ENCODE measurements at places on chromosomes 4 and X.

GRCh38 chr4:6336166-6336565 is 66.5 kb downstream of the WFS1 start:
- no peak for DNase-seq
- H3K4me1 ChIP-seq = no peaks in the 10 kb centered on the region
- no peak overlapping the region for H3K4me3 ChIP-seq
- H3K27me3 ChIP-seq = peaks cover 10% of the 10 kb centered on the region

- H3K27me3 ChIP-seq = no peaks in the 10 kb centered on the region
- no peak overlapping the region for H3K27ac ChIP-seq
- H3K36me3 ChIP-seq = no peaks in the 10 kb centered on the region
- H3K4me3 ChIP-seq = no peak overlapping the region
Measured at GRCh38 chrX:153635788-153636668, 11.0 kb upstream of the DUSP9 start.

DNA sequence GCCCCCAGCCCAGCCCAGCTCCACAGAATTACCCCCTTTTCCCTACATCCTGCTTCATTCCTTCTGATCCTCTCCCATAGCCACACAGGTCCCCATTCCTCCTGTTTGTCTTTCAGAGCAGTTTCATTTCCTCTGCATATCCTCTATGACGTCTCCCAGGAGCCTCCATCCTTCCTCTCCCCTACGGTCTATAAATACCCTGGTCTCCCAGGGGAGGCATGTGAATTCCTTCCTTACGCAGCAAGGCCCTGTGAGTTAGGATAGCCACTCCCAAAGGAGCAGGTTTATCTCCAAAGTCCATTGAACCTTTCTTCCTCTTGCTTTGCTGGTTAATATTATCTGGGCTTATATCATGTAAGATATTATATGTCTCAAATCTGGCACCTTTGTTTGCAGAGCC is 8.4 kb upstream of the APLN start:
- H3K27me3 ChIP-seq = no peaks in the 10 kb centered on the region
- H3K27ac ChIP-seq = no peak overlapping the region
- DNase-seq = no peak
- H3K36me3 ChIP-seq = no peaks in the 10 kb centered on the region

DNA sequence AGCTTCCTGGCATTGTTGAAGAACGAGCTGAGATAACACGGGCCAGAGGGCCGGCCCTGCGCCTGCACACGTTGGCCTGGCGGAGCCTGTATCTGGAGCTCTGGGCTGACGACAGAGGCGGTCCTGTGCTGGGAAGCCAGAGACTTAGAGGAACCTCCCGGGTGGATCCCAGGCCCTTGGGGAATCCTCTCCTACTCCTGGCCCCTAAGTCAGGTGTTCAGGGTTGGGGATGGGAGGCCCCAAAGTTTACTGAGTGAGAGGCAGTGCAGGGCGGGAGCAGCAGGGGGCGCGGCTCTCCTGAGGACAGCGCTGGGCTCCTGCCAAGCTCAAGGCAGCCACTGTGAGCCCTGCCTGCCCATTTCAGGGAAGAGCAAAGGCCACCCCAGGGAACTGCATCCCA is 2.5 kb upstream of the HTRA3 start:
- no peaks in the 10 kb centered on the region for H3K27me3 ChIP-seq
- no peaks in the 10 kb centered on the region for H3K4me1 ChIP-seq
- peak; percentile 15 for DNase-seq

DNA sequence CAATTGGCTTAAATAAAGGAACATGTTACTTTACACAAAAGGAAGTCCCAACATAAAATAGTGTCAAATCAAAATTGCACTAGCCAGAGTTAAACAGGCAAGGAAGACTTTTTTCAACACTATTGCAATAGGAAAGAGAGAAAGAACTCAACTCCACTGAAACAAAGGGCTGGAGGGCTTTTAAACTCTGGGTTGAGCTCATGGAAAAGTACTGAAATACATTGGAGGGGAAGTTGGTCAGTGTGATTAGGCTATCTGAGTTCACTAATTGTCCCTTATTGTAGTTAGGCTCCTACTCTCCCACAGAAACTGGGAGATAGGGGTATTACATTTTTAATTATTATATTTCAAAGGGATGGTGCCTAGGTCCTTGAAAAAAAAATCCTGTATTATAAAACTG is 491.2 kb upstream of the LCORL start:
- no peak for DNase-seq
- no peaks in the 10 kb centered on the region for H3K27me3 ChIP-seq

DNA sequence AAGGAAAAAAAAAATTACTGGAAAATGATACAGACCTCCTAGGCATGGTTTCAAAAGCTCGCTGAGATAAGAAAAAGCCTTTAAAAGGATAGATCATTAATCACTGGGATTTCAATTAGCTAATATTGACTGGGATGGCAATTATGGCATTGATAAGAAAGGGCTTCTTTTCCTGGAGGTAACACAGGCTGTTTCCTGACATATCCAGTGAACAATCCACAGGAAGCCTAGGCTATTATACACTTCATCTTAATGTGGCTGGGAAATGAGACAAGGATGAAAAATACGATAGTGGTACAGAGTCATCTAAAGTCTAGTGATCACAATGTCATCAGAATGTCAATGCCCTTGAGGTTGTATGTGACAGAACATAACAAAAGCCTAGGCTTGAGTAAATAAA is 1579.3 kb downstream of the C4orf33 start:
- no peaks in the 10 kb centered on the region for H3K4me1 ChIP-seq
- no peak for DNase-seq
- no peaks in the 10 kb centered on the region for H3K36me3 ChIP-seq

- no peaks in the 10 kb centered on the region for H3K36me3 ChIP-seq
- DNase-seq = no peak
Measured at GRCh38 chr4:168881781-168882420, 128.2 kb downstream of the CBR4 start.

DNA sequence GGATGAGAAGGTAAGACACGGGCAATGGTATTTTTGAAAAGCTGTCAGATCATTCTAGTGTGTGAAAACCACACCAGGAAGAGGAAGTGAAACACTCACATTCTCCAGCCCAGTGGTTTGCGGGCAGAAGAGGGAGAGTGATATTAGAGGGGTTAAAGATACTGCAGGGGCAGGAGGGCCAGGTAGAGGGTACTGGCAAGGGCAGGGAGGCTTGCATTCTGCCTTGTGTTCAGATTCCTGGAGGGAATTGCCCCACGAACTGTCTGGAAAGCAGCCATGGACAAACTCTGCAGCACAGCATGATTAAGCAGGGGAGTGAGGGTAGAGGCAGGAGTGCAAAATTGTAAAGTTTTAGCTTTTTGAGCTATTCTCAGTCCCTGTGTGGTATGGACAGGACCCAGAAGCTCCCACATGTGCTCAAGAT is 30.9 kb downstream of the NIPAL1 start:
- H3K4me1 ChIP-seq = peaks cover 11% of the 10 kb centered on the region
- H3K27ac ChIP-seq = no peak overlapping the region
- no peaks in the 10 kb centered on the region for H3K36me3 ChIP-seq
- peaks cover 12% of the 10 kb centered on the region for H3K27me3 ChIP-seq

GRCh38 chr4:155734951-155735350 is 23.9 kb upstream of the GUCY1B1 start:
- no peak overlapping the region for H3K27ac ChIP-seq
- no peaks in the 10 kb centered on the region for H3K4me1 ChIP-seq

DNA sequence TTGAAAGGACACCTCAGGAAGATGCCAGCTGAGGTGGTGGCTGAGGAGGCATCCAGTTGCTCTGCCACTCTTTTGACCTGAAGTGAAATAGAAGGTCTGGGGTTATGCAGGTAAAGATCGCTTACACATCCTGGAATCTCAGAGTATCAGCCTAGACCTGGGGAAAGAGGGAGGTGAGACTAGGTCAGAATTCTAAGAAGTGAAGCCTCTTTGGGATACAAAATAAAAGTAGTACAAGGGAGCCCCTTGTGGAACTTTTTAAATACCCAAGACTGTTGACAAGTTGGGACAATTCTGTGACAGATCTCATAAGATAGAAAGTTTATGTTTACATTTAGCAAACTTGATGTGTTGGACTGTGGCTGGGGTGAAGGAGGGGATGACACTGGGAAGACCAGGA is 263.1 kb downstream of the SPRY1 start:
- H3K27ac ChIP-seq = no peak overlapping the region
- DNase-seq = no peak
- H3K4me1 ChIP-seq = no peaks in the 10 kb centered on the region
- no peaks in the 10 kb centered on the region for H3K27me3 ChIP-seq
- H3K36me3 ChIP-seq = no peaks in the 10 kb centered on the region

GRCh38 chr4:189090174-189090814 is 850.4 kb upstream of the FRG1 start:
- H3K27ac ChIP-seq = no peak overlapping the region
- H3K27me3 ChIP-seq = no peaks in the 10 kb centered on the region
- DNase-seq = no peak
- H3K36me3 ChIP-seq = no peaks in the 10 kb centered on the region

DNA sequence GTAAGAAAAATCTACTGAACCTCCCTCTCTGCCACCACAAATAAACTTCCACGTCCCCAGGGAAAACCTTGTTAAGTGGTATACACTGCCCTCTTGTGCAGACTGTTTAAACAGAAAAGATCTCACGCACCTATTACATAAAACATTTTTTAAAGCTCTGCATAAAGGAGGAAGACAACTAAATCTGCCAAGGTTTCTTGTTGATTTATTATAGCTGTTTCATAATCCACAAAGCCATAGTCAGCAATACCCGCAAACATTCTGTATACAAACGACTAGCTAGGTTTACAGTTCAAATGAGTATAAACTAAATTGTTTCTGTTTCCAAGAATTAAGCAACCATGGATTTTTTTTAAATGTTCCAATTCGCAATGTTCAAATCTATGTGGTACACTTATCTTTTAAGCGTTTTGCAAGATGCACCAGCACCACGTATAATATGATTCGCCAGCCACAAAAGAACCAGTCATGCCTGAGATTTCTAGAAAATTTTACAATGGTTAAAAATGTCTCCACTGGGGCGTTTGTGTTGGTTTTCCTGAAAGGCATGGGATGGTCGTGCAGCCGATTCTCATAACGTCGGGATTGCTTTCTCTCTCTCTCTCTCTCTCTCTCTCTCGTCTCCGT is 164.6 kb downstream of the PRKX start:
- H3K27me3 ChIP-seq = no peaks in the 10 kb centered on the region
- no peak for DNase-seq
- no peak overlapping the region for H3K4me3 ChIP-seq
- H3K27ac ChIP-seq = no peak overlapping the region

DNA sequence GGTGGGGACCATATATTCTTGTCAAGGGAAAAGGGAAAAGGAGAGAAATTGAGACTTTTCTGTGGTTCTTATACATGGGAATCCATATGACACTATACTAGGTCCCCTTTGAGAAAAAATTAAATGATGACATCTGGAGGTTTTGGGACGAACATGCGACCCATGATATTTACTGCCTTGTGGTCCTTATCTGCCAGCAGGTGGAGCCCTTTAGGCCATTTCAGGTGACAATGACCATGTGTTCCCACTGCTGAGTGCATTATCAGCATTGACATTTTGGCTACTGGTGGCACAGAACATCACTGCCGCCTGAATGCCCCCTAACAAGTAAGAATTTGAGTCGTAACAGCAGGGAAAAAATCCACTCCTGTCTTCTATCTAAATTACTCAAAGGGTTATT is 843.4 kb downstream of the FSTL5 start:
- H3K4me3 ChIP-seq = no peak overlapping the region
- no peaks in the 10 kb centered on the region for H3K27me3 ChIP-seq
- H3K36me3 ChIP-seq = no peaks in the 10 kb centered on the region
- no peak overlapping the region for H3K27ac ChIP-seq

DNA sequence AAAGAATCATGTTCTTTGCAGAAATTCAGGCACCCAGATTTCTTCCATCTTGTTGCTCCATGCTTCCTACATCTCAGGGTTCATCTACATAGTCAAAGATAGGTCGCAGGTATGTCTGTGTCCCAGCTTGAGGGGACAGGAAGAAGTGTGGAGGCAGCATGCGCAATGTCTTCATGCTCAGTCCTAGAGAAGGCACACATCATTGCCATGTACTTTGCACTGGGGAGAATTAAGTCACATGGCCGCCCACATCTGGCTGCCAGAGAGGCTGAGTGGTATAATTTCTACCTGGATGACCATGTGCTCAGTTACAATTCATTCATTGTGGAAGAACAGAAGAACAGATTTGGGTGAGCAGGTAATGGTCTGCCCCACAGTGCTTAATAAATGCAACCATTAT is 54.1 kb downstream of the GAB1 start:
- DNase-seq = no peak
- H3K4me3 ChIP-seq = no peak overlapping the region
- no peaks in the 10 kb centered on the region for H3K27me3 ChIP-seq
- H3K36me3 ChIP-seq = no peaks in the 10 kb centered on the region
- H3K4me1 ChIP-seq = no peaks in the 10 kb centered on the region

- H3K4me3 ChIP-seq = no peak overlapping the region
- H3K27me3 ChIP-seq = no peaks in the 10 kb centered on the region
- no peaks in the 10 kb centered on the region for H3K36me3 ChIP-seq
Measured at GRCh38 chrX:124249345-124249744, 83.1 kb upstream of the TEX13D start.

DNA sequence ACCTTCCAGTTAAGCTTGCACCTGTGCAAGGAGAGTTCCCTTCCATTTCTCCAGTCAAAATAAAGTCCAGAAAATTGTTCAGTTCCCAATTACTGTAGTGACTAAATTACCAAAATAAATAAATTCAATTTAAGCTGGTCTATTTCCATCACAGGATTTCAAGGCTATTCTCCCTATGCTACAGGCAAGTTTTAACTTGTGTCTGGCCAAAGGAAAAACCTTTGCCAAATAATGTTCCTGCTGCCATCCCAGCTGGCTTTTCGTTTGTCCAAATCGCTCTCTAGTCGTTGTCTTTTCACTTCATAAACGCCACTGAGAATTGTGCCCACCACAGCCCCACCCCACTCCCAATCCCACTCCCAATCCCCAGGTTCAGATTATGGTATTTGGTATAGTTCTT is 2.4 kb downstream of the KCTD8 start:
- no peaks in the 10 kb centered on the region for H3K4me1 ChIP-seq
- H3K27ac ChIP-seq = no peak overlapping the region
- H3K4me3 ChIP-seq = no peak overlapping the region
- H3K27me3 ChIP-seq = no peaks in the 10 kb centered on the region
- no peak for DNase-seq

GRCh38 chr4:1533501-1534064 is 127.3 kb upstream of the NKX1-1 start:
- no peak for DNase-seq
- peaks cover 14% of the 10 kb centered on the region for H3K27me3 ChIP-seq
- H3K4me3 ChIP-seq = no peak overlapping the region
- no peak overlapping the region for H3K27ac ChIP-seq

GRCh38 chr4:76772498-76773106 is 125.3 kb downstream of the SOWAHB start:
- H3K4me1 ChIP-seq = no peaks in the 10 kb centered on the region
- H3K27me3 ChIP-seq = no peaks in the 10 kb centered on the region
- no peak overlapping the region for H3K27ac ChIP-seq

GRCh38 chr4:138158746-138159297 is 83.3 kb downstream of the SLC7A11 start:
- H3K36me3 ChIP-seq = no peaks in the 10 kb centered on the region
- no peak overlapping the region for H3K4me3 ChIP-seq
- H3K27ac ChIP-seq = no peak overlapping the region
- no peaks in the 10 kb centered on the region for H3K27me3 ChIP-seq
- no peaks in the 10 kb centered on the region for H3K4me1 ChIP-seq
- DNase-seq = no peak

- H3K4me3 ChIP-seq = no peak overlapping the region
- no peaks in the 10 kb centered on the region for H3K4me1 ChIP-seq
- H3K27me3 ChIP-seq = no peaks in the 10 kb centered on the region
- H3K27ac ChIP-seq = no peak overlapping the region
- no peaks in the 10 kb centered on the region for H3K36me3 ChIP-seq
- DNase-seq = no peak
Measured at GRCh38 chr4:24116107-24116506, 226.3 kb upstream of the PPARGC1A start.

GRCh38 chr4:147984065-147984777 is 252.3 kb downstream of the ARHGAP10 start:
- DNase-seq = peak; percentile 29
- H3K4me1 ChIP-seq = no peaks in the 10 kb centered on the region
- H3K27me3 ChIP-seq = no peaks in the 10 kb centered on the region
- no peak overlapping the region for H3K27ac ChIP-seq
- H3K4me3 ChIP-seq = no peak overlapping the region
- no peaks in the 10 kb centered on the region for H3K36me3 ChIP-seq
